ENCODE measurements at places on chromosomes 11 and 22. TPM values are rescaled to one million over a fixed set of nuclear protein-coding genes. Genes with fewer than 3 reads are reported as not detected.

DNA sequence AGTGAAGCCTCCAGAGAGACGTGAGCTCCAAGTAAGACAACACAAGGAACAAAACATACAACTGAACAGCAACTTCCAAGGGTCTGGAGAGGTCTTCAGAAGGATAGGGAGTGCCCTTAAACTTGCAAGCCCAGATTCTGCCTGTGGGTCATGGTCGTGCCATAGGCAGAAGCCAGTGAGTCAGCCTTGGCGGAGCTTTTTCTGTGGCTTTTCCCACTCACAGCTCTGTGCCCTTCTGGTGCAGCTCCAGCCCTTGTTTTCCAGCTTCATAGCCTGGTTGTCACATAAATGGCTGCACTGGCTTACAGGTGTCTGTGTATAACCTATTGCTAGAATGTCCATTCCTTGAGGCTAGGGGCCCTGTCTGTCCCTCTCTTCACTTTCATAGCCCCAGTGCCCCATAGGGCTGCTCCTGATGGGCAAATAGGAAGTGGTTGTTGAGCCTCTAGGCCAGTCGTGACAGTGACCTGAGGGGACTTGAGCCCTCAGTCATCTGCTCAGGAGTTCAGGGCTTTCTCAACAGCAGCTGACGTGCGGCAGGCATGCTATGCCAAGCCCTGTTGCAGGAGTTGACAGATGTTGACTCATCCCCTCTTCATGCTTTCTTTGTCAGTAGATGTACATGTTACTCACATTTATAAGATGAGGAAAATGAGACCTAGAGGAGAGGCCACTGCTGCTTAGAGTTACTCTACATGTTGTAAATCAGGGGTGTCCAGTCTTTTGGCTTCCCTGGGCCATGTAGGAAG is 7.4 kb downstream of the MED15 start:
- peaks cover 49% of the 10 kb centered on the region for H3K4me1 ChIP-seq
- no peak overlapping the region for H3K27ac ChIP-seq
- peaks cover 21% of the 10 kb centered on the region for H3K36me3 ChIP-seq
- DNase-seq, result no peak

DNA sequence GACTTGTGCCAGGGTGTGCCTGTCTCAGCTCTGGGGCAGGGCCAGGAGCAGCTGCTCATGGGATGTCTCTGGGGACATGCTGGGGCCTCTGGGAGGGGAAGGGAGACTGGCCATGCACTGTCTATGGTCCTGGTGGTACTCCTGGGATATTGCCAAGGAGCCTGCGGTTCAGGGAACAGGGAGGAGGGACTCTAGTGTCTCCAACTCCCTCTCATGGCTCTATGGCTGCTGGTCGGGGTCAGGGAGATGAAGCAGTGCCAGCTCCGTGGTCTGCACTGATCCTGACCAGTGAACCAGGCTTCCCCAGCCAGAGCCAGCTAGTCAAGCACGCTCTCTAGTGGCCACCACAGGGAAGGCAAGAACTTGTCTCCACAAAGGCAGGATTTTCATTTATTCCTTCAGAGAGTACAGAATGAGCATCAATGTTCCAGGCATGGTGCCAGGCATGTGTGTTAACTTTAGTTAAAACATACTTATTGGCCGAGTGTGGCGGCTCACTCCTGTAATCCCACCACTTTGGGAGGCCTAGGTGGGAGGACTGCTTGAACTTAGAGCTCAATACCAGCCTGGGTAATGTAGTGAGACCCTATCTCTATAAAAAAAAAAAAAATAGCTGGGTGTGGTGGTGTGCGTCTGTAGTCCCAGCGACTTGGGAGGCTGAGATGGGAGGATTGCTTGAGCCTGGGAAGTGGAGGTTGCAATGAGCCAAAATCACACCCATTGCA is 2.5 kb upstream of the BEST1 start:
- no peaks in the 10 kb centered on the region for H3K4me1 ChIP-seq
- no peak overlapping the region for H3K27ac ChIP-seq
- H3K27me3 ChIP-seq, result peaks cover 3% of the 10 kb centered on the region
- H3K4me3 ChIP-seq, result no peak overlapping the region
- peak; percentile 70 for DNase-seq

DNA sequence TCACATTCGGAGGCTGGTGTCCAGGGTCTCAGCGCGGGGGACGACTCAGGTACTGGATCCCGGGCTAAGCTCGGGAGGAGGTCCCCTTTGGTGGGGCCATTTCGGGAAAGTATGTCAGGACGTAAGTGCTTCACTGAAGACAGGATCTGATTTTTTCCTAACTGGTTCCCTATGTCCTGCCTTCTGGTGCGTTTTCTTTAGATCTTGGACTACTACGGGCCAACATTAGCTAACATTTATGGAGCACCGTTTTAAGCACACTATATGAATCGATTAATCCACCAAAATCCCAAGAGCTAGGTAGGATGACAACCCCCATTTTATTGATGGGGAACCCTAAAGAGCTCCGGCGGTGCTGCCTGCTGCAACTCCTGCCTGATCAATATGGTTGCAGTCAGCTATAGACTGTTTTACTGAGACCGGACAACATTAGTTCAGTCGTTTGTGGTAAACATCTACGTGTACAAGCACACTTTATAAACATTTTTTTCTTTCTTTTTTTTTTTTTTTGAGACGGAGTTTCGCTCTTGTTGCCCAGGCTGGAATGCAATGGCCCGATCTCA is 17.0 kb upstream of the WDR74 start:
- peak overlapping the region; percentile 98 for H3K27ac ChIP-seq
- peaks cover 37% of the 10 kb centered on the region for H3K36me3 ChIP-seq
- peak overlapping the region; percentile 96 for H3K4me3 ChIP-seq

The OR10AG1 gene
- total RNA-seq, result not detected

DNA sequence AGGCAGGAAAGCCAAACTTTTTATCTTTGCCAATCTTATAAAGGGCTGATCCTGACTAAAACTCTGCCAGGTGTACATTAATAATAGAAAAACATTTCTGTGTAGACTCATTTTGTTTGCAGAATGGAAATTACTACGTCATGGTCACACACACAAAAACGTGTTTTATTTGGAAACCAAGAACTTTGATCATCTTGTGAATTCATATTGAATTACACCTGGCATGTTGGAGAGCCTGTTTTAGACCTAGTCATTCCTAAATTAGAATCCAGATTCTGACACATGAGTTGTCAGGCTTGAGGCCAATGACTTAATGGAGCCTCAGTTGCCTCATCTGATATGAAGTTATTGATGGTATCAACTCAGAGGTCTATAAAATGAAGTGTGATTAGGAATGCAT is 235.6 kb upstream of the TENM4 start:
- no peaks in the 10 kb centered on the region for H3K36me3 ChIP-seq
- no peak overlapping the region for H3K27ac ChIP-seq
- H3K27me3 ChIP-seq, result no peaks in the 10 kb centered on the region
- H3K4me1 ChIP-seq, result no peaks in the 10 kb centered on the region
- DNase-seq, result no peak

All from activated naive CD8-positive, alpha-beta T cell treated with anti-CD3 and anti-CD28 coated beads, Interleukin-2, amount 10 ng/mL, durations not matched to agents 7 days and 5 days (primary cell).